ENCODE measurements at places on chromosomes 1 and 21.

DNA sequence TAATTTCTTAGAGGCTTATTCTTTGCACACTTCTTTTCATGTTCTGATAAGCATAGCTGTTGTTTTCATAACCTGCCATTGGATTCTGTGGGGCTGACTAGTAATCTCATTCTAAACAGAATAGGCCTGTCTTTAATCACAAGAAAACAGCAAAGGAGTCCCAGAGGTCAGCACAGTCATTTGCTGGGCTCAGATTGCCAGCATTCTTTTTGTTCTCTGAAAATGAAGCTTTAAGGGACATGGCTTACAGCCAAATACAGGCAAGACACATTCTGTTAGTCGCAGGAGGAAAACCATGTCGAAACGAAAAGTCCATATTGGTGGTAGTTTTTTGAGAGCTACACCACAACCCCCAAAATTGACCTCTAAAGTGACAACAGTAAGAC, 75.0 kb downstream of the MRPS6 start:
- no peak for DNase-seq

- DNase-seq, result no peak
Measured at GRCh38 chr21:39346671-39347331, 2.1 kb downstream of the HMGN1 start.

DNA sequence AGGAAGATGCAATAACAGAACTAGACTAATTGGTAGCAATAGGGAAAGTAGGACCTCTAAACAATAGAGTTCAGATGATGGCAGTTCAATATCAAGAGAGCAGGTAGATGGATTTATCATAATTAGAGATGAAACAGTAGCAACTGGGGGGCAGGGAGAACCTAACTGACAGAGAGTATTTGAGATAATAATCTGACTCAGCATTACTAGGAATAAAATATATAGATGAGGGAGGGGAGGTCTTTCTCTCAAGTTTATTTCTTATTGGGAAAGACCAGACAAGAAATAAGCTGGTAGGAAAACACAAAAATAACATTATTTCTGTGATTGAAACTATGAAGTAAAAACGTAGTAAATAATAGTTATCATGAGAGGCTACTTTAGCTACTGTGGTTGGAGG, 1656.7 kb upstream of the B3GALT2 start:
- no peak for DNase-seq

DNA sequence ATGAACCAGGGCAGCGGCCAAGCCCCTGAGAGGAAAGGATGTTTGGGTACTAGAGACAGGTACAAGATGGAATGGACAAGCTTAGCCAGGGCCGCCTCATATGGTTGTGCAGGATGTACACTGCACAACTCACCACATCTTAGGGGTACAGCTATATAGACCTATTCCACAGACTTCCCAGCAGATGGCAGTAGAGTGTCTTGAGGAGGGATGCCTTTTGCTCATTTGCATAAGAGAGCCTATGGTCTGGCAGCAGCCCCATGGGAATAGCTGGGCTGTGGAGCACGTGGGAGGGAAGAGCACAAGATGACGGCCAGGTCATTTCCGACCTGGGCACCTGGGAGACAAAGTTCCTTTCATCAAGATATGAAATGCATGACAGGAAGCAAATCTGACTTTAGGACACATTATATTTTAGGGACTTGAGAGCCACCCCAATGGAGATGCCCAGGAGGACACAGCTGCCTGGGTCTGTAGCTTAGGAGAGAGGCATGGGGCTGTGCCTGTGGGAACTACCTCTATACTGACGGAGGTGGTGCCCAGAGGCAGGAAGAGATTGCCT, 215.5 kb downstream of the KCNJ6 start:
- DNase-seq, result no peak

- no peak for DNase-seq
Measured at GRCh38 chr1:38814984-38815464, 44.5 kb downstream of the RRAGC start.

DNA sequence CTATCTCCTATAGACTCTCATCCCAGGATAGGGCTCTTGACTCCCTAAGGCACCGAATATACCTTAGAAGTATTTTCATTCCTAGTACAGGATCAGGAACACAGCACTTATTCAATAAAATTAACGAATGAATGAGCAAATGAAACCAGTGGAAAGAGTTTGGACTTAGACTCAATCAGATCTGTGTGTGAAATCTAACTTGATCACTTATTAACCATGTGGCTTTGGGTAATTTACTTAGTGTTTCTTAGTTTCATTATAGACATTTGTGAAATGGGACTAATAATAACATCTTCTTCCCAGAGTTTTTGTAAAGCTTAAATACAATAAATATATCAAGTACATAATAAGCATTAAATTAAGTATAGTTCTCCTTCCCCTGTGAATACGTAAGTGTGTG, 230.1 kb downstream of the ADGRL2 start:
- DNase-seq, result no peak

GRCh38 chr1:164622068-164622845, 63.3 kb downstream of the PBX1 start:
- DNase-seq, result no peak

- no peak for DNase-seq
Measured at GRCh38 chr1:77664939-77665516, 17.4 kb downstream of the ZZZ3 start.

DNA sequence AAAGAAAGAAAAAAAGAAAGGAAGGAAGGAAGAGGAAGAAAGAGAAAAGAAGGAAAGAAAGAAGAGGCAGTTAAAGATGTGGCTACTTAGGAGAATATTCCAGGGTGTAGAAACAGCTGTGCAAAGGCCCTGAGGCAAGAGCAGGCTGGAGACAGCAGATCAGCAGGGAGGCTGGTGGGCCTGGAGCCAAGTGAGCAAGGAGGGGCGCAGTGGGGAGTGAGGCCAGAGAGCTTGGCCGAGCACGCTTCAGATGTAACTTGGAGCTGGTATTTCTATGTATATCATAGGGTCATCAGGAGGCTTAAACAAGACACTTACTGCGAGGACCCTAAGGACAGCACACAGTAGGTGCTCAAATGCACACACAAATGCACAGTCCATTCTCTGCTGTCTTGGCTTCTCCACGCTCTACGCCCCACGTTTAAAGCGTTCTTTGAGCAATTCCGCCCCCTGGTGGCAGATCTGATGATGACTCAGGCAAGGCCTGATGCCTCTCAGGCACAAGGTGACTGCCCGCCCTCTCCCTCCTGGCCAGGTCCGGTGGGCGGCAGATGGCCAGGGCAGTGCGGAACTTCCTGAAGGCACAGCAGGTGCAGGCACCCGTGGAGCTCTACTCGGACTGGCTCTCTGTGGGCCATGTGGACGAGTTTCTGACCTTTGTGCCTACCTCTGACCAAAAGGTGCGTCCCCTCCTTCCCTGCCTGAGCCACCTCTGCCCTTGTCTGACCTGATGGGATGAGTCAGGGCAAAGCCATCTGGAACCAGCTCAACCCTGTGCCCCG, 11.9 kb upstream of the PADI3 start:
- peak; percentile 74 for DNase-seq

- DNase-seq, result no peak
Measured at GRCh38 chr1:21012937-21013336, 163.8 kb downstream of the EIF4G3 start.

DNA sequence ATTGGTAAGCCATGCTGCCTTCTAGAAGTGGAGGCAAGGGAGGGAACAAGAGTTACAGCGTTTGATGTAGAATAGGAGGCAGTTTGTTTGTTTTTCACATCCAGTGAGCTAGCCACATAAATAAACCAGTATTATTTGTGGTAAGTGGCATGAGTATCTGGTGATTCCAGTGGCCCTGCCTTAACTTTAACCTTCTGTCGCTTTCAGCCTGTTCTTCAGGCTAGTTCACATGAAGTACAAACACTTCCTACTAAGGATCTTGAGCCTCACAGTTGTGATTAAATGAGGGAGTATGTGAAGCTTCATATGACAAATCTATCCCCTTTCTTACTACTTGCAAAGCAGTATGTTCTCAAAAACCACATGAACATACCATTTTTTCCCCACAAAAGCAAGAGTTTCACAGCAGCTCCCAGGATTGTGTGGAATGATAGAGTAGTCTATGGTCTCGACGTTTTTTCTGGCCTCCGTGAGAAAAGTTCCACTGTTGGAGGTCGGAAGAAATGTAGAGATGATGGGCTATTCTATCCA, 59.5 kb downstream of the PHACTR4 start:
- DNase-seq, result no peak

- DNase-seq, result no peak
Measured at GRCh38 chr1:64082459-64082858, 121.0 kb upstream of the UBE2U start.

- peak; percentile 63 for DNase-seq
Measured at GRCh38 chr1:153422450-153423068, 6.2 kb downstream of the S100A7A start.

DNA sequence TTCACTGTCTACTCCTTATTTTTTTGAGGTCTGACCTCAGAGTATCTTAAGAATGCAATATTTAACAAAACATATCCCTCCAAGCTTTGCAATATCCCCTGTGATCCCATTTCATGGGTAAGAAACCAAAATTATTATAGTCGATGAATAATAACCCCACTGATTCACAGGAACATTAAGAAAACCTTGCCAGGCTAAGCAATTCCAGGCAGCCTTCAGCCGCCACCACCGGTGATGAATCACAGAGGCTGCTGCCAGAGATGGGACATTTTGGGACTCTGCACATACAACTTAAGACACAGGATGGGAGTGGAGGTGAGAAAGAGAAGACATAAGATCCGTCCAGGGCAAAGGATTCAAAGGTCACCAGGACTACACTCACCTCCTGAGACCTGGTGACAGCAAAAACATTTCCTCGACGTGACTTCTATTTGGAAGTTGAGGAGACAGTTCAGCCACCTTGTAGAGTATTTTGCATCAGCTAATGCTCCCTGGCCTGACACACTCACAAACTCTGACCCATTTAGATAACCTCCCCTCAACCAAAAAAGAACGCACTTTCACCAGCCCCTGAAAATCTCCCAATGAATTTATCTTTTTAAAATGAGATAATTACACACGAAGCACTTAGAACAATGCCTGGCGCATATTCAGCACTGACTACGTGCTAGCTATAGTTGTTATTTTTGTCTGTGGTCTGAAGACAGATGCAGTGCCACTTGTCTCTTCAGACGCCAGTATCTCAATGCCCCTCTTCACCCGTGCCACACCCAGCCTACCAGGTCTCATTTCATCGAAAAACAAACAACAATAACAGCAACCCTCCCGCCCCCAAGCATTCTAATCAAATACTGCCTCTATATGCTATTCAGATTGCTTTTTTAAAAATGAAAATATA, 17.8 kb upstream of the OVAAL start:
- no peak for DNase-seq
